Activated CD4-positive, alpha-beta T cell treated with anti-CD3 and anti-CD28 coated beads, Interleukin-2, Interleukin-6, amounts not matched to agents 100 ng/mL and 50 ng/mL, durations not matched to agents 16 hours and 8 hours (primary cell): ENCODE measurements at places on chromosomes 5 and 9.

- peak; percentile 43 for DNase-seq
Measured at GRCh38 chr9:84266087-84266561, 74.4 kb downstream of the SLC28A3 start.

DNA sequence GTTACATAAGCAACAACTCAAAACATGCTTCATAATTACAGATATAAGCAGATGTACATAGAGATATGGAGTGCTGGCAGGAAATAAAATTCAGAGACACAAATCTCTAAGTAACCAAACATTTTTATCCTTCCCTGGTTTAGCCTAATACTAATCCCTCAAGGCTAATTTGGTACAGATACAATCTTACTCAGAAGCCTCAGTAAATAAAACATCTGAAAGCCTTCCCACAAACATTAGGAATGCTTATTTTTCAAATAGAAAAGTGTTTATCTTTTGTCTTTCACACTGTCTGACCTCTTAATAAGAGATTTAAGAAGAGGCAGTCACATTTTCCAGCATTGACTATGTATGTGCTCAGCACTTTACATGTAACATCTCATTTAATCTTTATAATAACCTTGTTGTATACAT lies 399.4 kb downstream of the ARRDC3 start:
- DNase-seq, result no peak

GRCh38 chr5:17105744-17106418 lies 111.5 kb upstream of the BASP1 start:
- no peak for DNase-seq

DNA sequence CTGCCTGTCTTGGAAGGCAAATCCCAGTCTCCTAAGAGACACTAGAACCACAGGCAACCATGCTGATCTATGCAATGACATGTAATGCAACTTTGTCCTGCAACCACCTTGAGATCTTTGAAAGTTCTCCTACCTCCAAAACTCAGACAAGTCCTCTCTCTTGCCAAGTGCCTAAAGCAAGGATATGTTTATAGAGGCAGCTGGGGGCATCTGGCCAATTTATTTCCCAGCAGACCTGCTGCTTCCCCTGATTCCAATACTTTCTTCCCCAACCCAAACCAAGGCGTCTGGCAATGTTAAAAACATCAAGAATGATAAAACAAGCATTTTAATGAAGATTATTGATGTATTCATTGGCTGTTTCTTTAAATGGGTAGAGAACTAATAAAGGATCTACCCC lies 138.4 kb downstream of the DOCK8 start:
- DNase-seq, result no peak

- peak; percentile 47 for DNase-seq
Measured at GRCh38 chr5:134371834-134372340, 518 bp downstream of the UBE2B start.

- DNase-seq, result no peak
Measured at GRCh38 chr5:154238776-154239481, 48.4 kb downstream of the GALNT10 start.

DNA sequence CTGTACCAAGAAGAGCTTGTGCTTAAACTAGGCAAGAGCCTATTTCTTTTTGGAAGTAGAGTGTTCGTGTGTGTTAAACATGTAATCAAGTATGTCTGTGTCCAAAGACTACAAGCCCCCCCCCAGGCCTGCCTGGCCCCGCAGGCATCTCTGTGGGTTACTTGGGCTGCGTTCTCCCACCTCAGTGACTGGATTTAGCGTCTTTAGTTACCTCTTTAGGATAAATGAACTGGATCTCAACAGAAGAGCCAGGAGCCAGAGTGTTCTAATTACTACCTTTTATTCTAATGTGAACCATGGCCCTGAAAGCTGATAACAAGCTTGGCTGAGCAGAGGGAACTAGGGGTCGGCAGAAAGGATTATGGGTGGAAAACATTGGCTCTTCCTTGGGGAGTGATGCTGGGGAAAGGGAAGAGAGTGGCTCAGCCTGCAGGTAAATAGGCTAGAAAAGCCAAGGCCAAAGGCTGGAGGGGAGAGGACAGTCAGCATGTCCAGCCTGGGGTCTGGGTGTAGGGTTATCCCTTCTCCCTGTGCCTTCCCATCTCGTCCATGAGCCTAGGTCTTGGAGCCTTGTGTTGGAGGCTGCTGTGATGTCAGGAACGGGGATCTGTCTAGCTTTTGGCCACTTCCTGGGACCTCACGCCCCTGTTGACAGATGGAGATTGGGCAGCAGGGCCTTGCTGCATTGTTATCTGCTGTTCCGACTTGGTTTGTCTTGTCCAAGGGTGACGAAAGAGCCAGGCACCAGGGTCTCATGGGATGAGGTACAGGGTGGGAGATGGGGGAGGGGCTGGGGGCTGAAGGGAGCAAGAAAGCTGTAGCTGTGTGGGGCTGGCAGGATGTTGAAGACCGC lies 11.1 kb downstream of the CD74 start:
- DNase-seq, result no peak

GRCh38 chr5:122195802-122196394 lies 66.6 kb downstream of the ZNF474 start:
- DNase-seq, result no peak

GRCh38 chr9:21334701-21335632 lies at the start of gene KLHL9:
Gene KLHL9 (minus strand): TSS chr9:21335404. CDS start chr9:21334859, 545 bp downstream.
- DNase-seq, result peak; percentile 92

- peak; percentile 91 for DNase-seq
Measured at GRCh38 chr9:136545965-136546696, at the start of gene NOTCH1. Gene NOTCH1 (minus strand): TSS chr9:136546048. CDS start chr9:136545786, 262 bp downstream.

GRCh38 chr9:90044710-90045151 lies 439.9 kb downstream of the GADD45G start:
- DNase-seq, result peak; percentile 63

GRCh38 chr5:170809551-170809950 lies 26.0 kb downstream of the GABRP start:
- DNase-seq, result no peak

GRCh38 chr5:172443441-172444109 lies 10.8 kb downstream of the SH3PXD2B start:
- peak; percentile 73 for DNase-seq

DNA sequence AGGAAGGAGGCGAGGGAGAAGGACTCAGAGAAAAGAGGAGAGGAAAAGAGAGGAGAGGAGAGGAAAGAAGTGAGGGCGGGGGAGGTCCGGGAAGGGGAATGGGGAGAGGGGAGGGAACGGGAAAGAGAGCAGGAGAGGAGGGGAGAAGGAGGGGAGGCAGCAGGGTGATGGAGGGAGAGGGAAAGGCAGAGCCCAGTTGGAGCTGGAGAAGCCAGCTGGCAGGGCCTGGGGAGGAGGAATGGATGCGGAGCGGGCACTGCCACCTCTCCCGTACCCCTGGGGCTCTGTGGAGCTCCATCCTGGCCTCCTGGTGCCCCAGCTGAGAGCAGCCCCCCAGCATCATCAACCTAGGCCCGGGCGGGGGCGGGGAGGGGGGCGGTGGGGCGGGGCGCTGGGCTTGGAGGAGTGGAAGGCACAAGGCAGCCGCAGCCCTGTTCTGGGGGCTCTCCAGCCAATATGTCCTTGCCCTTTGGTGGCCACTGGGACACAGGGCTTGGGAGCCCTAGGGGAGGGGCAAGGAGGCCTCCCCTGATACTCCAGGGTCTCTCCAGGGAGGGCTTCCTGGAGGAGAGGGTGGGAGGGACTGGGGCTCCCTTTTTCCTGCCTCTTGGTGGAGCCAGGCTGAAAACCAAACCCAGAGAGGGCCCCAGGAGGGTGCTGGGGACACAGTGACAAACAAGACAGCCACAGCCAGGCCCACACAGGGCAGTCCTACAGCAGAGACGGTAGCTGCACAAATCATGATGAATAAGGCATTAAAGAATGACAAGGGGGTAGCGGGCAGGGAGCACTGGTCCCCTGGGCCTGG lies 123.7 kb downstream of the C9orf50 start:
- DNase-seq, result no peak

DNA sequence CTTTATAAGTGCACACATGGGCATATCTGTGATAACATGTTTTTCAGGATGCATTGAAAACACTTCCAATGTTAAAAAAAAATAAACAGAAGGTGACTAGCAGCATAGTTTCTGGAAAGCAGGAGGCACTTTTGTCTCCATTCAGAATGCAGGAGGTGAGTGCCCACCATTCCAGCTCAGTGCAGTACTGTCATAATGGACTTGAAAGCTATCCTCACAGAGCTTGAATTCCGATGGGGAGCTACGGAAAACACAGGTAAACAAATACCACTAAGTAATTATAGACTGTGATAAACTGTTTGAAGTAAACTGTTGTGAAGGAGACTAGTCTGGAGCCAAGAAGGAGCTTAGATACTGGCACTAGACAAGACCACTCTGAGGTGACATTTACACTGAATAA lies 9.9 kb downstream of the FBN2 start:
- DNase-seq, result no peak

DNA sequence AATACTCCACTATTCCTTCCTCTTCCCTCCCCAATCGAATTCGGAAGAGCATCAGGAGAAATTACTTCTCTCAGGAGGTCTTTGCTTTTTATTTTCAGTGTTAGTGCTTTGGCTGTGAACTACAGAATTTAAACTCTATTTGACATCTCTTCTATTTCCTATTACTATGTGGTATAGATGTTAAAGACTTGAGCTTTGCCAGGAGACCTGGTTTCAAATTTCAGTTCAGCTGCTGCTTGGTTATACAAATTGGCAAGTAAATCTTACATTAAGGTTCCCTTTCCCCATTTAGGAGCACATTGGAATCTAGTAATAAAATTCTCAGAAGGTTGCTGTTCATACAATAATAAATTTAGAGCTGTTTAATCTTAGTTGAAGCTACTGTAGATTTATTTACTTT lies 13.1 kb downstream of the UHRF2 start:
- no peak for DNase-seq

DNA sequence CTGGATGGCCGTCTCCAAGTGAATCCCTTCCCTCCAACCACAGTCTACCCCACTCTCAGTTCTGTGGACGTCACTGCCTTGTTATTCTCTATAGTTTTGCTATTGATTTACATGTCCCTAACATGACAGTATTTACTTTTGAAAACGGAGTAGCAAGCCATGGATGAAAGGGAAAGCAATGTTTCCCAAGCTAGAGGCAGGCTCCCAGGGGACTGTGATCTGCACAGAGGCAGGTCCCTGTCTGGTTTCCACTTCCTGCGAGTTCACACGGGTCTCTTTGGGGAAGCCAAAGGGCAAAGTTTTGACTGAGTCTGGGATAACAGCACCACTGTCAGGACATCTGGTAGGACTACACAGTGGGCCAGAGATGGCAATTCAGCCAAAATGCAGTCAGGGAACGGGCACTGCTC lies 12.7 kb downstream of the C9orf153 start:
- no peak for DNase-seq

GRCh38 chr5:123976379-123977033 lies 464.5 kb downstream of the CSNK1G3 start:
- DNase-seq, result no peak

DNA sequence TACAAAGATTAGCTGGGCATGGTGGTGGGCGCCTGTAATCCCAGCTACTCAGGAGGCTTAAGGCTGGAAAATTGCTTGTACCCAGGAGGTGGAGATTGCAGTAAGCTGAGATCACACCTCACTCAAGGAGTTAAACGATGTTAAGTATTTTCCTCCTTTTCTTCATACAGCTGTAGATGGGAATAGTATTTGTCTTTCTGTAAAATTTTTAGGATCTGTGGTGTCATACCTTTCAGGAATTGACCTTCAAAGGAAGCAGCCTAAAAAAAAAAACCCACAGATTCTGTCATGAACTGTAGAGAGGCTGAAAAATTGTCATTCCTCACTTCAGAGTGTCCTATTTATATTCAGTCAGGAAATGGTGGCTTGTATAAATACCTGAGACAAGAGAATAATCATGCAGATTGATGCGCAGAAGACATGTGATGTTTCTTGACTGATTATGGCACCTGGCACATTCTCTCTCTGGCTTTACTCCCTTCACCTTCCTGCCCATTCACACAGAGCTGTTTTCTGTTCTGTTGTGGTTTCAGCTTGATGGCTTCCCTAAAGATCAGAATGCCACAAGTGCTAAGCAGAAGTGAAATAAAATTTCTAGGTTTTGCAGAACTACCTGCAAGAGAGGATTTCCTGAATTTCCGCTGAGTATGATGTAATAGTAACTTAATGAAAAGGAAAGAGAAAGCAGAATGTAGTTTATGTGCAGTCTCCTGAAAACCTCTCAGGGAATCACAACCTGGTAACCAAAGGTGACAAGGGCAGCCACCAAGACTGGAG lies 3.8 kb downstream of the IFNA1 start:
- DNase-seq, result peak; percentile 17

DNA sequence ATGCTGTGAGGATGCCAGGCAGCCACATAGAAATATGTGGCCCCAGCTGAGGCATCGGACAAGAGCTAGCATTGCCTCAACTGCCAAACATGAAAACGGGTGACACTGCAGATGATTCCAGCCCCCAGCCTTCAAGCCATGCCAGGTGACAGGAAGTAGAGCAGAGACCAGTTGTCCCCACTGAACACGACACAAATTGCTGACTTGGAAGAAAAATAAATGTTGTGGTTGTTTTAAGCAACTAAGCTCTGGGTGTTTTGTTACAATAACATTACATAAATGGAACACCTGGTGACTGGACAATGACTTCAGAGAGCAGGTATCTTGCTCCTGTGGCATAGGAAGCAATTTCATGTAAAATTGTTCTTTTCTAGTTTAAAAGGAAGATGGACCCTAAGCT lies 154.2 kb downstream of the KIF4B start:
- DNase-seq, result no peak

DNA sequence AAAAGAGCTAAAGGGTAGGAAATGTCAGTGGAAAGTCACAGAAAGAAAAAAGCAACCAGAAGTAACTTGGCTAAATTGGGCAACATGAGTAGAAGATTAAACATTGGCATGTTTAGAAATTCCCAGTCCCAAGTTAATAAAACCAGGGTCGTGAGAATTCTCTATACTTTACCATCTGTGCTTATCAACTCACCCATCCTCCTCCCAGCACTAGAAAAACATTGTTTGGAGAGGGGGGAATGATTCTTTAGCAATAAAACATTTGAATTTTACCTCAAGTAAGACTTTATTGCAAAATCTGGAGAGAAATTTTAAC lies 79.6 kb downstream of the PRKACG start:
- no peak for DNase-seq

GRCh38 chr9:128712451-128713410 lies 10.4 kb downstream of the PKN3 start:
- DNase-seq, result no peak

GRCh38 chr5:23494558-23494957 lies 12.9 kb upstream of the PRDM9 start:
- no peak for DNase-seq

GRCh38 chr5:76408104-76408654 lies 5.1 kb downstream of the IQGAP2 start:
- no peak for DNase-seq

GRCh38 chr5:171488876-171489275 lies 69.4 kb downstream of the FGF18 start:
- DNase-seq, result no peak

- DNase-seq, result no peak
Measured at GRCh38 chr9:96177005-96177718, 124.8 kb downstream of the HSD17B3 start.

DNA sequence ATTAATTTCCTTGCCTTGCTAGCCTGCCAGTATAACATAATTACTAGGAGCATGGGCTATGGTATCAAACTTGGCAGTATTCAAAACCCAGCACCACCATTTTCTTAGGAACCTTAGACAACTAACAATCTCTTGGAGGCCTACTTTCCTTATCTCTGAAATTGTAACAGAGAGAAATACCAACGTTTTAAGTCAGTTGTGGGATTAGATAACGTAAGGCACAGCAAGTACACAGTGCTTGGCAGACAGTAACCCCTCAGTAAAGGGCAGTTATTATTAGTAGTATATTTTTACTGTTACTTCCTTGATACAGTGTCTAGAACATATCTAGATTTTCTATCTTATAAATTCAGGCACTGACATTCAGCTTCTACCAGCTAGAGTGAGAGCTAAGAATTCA lies 309.6 kb downstream of the ACTL7B start:
- DNase-seq, result no peak

- DNase-seq, result no peak
Measured at GRCh38 chr5:145479857-145480256, 355.3 kb downstream of the PRELID2 start.
